ENCODE measurements at places on chromosomes 16 and 17.

- no peak for DNase-seq
Observed at GRCh38 chr16:50613281-50613963, 65.2 kb downstream of the NKD1 start.

DNA sequence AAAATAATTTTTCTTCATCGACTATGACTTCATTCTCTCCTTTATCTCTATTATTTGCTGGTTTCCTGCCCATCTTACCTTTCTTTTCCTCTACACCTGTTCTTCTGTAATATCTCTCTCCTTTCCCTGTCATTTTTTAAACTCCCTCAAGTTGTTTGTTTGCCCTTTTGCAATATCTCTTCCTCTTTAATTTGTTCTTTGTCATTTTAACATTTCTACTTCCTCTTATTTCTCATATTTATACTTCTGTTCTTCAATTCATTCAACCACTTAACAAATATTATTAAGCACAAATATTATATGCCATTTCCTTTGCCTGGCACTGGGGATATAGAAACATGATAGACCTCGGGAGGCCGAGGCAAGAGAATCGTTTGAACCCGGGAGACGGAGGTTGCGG lies 22.6 kb downstream of the MAP3K3 start:
- no peak for DNase-seq

GRCh38 chr17:45784741-45785479 lies 790 bp downstream of the CRHR1 start:
- DNase-seq: peak; percentile 7

DNA sequence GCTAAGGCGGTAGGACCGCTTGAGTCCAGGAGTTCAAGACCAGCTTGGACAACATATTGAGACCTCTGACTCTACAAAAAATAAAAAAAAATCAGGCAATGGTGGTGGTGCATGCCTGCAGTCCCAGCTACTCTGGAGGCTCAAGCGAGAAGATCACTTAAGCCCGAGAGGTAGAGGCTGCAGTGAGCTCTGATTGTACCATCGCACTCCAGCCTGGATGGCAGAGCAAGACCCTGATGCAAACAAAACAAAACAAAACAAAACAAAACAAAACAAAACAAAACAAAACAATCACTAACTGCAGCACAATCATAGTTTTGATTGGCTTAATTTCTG lies 2.5 kb upstream of the BANP start:
- DNase-seq: no peak

All from activated CD8-positive, alpha-beta memory T cell treated with anti-CD3 and anti-CD28 coated beads for 48 hours (primary cell).